Stromal cell of bone marrow (primary cell): ENCODE measurements at places on chromosomes 2 and 18.

GRCh38 chr2:237529452-237530402 is 36.6 kb upstream of the PRLH start:
- DNase-seq, result no peak

GRCh38 chr2:24342110-24342910 is 18.0 kb downstream of the ITSN2 start:
- DNase-seq, result peak; percentile 36

- DNase-seq, result no peak
Observed at GRCh38 chr2:218217360-218218267, 625 bp downstream of the ARPC2 start.

DNA sequence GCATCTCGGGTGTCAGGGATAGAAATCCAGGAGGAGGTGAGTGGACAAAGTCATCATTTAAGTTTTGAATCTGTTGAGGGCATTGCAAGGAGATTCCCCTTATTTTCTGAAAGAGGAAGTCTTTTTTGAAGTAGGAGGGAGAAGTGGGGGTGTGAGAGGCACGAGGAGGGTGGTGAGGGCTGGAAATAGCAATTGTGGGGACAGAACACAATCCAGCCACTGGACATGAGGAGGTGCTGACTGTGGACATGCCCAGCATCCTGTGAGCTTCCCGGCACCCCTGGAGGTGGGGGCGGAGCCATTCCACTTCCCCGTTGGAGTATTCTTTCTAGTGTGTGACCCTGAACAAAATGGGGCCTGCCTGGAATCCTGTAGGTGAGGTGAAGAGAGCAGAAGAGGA is 310.7 kb upstream of the EPAS1 start:
- no peak for DNase-seq

- no peak for DNase-seq
Observed at GRCh38 chr2:197809064-197809463, 4.7 kb downstream of the PLCL1 start.

DNA sequence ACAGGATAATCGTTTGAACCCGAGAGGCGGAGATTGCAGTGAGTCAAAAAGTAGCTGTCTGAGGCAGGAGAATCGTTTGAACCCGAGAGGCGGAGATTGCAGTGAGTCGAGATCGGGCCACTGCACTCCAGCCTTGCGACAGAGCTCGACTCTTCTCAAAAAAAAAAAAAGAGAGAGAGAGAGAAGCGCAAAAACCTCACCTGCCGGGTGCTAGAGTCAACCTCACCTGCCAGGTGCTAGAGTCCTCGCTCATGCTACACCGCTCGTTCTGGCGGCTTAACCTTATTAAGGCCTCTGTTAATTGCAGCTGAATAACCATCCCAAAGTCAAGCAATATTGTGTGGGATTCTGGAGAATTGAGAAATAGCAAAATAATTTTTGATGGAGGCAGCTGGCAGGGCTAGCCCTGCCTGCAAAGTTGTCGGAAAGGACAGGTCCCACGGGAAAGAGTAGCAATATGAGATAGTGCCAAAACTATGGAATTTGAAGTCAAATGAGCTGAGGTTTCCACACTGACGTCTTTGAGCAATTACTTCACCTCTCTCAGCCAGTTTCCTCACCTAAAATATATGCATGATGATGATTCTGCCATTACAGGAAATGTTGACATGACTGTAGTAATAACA is 644 bp upstream of the DYM start:
- peak; percentile 35 for DNase-seq

GRCh38 chr2:196653843-196654242 is 14.3 kb downstream of the CCDC150 start:
- DNase-seq, result no peak

GRCh38 chr2:66550826-66551225 is 115.9 kb downstream of the MEIS1 start:
- no peak for DNase-seq

GRCh38 chr18:5909125-5909524 is 13.8 kb upstream of the TMEM200C start:
- DNase-seq, result no peak

DNA sequence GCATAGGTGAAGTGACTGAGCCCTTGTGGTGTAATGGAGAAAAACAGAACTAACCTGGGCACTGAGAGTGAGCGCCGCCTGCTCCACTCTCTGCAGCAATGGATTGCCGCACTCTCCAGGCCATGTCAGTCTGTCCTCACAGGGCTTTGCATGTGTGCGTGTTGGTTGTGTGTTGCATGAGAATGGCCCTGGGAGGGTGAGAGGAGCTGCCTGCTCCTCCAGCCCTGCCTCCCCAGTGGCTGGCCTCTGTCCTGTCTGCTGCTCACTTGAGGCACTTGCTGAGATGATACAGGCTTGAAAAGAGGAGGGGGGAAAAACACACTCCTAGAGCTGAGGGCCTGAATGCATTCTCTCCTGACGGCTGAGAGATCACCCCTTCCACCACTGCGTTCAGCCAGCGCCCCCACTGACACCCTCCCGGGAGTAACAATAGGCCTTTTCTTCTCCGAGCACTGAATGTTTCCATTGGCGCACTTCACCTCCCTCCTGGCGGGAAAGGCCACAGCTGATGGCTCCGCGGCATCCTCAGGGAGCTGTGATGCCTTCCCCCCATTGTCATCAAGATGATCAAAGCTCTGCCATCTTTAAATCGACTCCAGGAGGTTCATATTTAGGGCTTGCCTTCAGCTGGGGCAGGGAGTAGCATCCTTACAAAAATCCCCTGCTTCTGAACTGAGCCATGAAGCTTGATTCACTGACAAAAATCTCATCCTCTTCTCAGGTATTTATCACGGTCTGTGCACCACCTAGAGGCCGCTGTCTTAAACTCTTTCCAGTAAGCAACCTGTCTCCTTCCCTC is 49.9 kb upstream of the DAPL1 start:
- DNase-seq, result no peak

- DNase-seq, result no peak
Observed at GRCh38 chr2:107806901-107807300, 19.8 kb upstream of the RGPD4 start.
